ENCODE measurements at places on chromosomes 5 and 9. TPM values are rescaled to one million over a fixed set of nuclear protein-coding genes. Genes with fewer than 3 reads are reported as not detected.

Gene GZMA
- total RNA-seq: not detected

Gene IFNA21
- total RNA-seq: not detected

Gene ESM1
- not detected for total RNA-seq

Gene ABLIM3
- total RNA-seq: 5.7 TPM

Gene TLN1
- 127 TPM for total RNA-seq

Gene SLC46A2
- total RNA-seq: not detected

Gene IL5
- not detected for total RNA-seq
